ENCODE measurements at places on chromosomes 12 and 14.

DNA sequence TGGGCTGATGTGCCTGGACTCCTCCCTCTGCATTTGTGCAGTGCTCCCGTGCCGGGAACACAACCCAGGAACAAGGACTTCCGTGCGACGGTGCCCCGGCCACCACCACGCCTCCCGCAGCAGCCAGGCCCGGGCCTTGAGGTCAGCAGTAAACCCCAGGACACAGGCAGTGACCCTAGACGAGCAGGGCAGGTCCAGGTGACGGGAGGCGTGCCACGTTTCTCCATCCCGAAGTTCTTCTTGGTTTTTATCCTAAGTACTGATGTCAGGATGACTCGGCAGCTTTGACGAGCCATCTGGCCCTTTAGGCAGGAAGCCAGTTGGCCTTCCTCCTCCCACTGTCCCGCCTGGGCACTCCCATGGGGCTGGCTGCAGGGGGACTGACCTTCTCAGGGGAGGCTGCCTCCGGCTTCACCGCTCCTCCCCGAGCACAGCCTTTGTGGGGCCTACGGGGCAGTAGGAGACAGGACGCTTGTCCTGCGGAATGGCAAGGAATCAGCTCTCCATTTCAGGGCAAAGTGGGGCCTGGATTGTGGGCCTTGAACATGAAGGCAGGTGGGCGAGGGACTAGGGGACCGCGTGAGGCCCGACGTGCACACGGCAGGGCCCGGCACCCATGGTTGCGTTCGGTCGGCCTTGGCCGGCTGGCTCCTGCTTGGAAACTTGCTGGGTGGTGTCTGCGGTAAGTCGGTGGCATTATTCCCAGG, 94.1 kb downstream of the FBXL14 start:
- no peak for DNase-seq

DNA sequence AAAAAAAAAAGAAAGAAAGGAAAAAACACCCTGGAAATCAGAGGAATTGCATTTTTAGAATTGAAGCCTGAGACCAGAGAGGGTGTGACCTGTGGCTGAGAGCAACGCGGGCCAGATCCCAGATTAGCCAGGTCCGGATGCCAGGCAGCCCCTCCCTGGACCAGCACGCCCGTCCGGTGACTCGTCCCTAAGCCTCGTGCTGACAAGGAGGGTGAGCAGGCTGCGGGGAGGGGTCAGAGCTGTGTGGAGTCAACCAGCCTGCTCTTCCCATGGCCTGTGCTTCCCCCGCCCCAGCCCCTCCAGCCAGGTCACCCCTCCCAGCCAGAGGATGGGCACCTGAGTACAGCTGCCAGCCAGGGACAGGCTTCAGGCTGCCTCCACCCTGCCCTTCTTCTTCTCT, 4.2 kb upstream of the KLC1 start:
- no peak for DNase-seq

DNA sequence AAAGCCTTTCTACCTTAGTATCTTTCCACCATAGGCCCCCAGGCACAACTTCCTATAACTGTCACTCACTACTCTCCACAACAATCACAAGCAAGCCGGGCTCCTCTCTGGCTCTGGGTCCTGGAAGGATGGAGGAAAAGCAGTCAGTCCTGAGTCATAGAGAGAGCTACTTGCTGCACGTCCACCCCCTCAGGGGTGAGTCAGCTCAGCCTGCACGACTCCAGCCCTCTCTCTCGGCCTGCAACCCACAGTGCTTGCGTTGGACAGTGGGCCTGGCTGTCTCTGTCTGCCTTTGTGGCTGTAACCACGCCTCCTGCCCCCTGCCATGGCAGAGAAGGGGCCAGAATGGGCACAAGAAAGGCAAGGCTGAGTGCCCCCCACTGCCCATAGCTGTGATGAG, 154.1 kb upstream of the FKBP4 start:
- DNase-seq, result no peak

- DNase-seq, result no peak
Observed at GRCh38 chr12:32906399-32907165, 10.0 kb upstream of the PKP2 start.

- no peak for DNase-seq
Observed at GRCh38 chr14:37172024-37172869, at the start of gene SLC25A21. TSS of gene SLC25A21 (minus strand) at chr14:37172606.

DNA sequence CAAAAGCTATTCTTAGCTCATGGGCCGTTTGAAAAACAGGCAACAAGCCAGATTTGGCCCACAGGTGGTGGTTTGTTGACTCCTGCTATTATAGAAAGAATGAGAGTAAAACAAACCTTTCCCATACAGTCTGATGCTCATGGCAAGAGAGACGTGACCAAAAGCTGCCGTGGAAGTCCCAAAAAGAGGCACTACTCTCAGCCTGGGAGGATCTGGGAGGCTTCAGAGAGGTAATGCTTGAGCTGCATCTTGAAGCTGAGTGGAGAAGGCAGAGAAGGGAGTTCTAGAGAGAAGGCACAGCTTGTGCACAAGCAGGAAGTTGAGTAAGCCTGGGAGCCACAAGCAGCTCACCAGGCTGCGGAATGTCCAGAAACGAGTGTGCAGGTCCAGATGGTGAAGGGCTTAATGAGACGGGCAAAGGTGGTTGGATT, 9.6 kb downstream of the PLXNC1 start:
- no peak for DNase-seq

DNA sequence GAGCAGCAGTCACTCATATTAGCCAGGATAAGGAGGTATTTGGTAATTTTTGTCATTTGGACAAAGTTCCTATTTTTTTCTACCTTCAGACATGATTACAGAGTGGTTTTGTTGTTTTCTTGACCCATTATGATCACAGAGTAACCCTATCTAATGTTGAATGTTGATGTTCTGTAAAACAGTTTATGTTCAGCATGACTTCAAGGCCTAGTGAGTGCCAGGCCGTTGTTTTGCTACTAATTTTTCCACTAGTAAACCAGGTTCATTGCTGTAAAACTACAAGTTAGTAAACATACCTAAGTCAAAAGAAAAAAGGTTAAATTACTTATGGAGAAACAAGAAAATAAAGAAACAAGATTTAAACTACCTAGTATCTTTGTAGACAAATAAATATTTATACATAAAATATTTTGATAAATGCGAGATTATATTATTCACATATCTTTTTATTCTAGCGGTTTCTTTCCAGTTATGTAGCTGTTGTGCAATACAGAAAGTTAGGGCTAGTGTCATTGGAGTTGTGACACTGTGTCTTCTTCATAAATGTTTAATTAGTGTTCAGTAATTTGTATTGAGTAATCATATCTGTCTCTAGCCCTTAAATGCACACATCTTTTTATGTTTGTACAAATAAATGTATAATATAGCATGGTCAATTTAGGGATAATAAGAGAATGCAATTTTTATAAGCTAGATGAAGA, 16.5 kb downstream of the ETNK1 start:
- no peak for DNase-seq

- DNase-seq, result no peak
Observed at GRCh38 chr12:91182636-91183455, at the start of gene DCN. TSS of gene DCN (minus strand) at chr12:91182817. CDS start at chr12:91178552, 4,265 bp downstream.

- no peak for DNase-seq
Observed at GRCh38 chr14:59633486-59633885, 56.9 kb upstream of the CCDC175 start.

- DNase-seq, result no peak
Observed at GRCh38 chr12:12221560-12221959, 45.3 kb downstream of the LRP6 start.

- DNase-seq, result no peak
Observed at GRCh38 chr12:28227251-28227650, 37.0 kb downstream of the CCDC91 start.

GRCh38 chr12:116133149-116133548, 144.3 kb downstream of the MED13L start:
- no peak for DNase-seq

- DNase-seq, result no peak
Observed at GRCh38 chr14:56896922-56897321, 86.6 kb upstream of the OTX2 start.

GRCh38 chr14:68961781-68962584, 17.1 kb downstream of the ACTN1 start:
- DNase-seq, result no peak

DNA sequence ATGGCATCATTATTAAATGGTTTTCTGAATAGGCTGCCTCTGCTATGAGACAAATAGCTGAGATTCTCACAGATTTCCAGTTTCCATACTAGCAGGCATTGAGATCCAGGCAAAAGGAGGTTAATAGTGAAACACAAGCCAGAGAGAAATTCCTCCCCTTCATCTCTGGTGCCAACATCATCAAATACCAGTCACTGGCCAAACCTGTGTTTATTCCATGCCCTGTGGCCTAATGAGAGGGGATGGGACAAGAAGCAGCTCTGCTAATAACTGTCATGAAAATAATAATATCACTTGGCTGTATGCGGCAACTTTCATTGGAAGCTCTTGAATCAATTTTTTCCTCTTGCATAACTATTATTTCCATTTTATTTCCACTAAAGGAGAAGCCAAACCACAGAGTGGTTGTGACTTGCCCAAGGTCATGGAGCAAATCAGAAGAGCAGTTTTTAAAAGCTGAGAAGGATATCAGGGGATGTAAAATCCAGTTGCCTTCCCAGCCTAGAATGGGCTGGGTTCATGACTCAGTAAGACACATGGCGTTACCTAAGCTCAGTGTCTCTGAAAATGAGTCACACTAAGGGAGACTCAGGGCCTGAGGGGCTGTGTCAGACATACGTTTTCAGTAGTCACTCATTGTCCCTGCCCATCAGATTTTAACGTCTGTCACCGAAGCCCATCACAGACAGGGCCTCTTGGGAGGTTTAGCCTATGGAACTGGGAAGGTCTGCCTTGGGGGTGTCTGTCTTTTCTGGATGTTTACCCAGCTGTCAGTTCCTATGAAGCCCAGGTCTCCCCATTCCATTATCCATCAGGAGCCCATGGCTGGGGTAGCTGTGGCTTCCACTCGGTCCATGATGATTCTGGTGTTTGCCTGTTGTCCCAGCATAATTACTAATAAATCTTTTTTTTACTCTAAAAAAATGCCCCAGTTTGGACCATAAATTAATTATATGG, 208.8 kb upstream of the EEA1 start:
- no peak for DNase-seq

DNA sequence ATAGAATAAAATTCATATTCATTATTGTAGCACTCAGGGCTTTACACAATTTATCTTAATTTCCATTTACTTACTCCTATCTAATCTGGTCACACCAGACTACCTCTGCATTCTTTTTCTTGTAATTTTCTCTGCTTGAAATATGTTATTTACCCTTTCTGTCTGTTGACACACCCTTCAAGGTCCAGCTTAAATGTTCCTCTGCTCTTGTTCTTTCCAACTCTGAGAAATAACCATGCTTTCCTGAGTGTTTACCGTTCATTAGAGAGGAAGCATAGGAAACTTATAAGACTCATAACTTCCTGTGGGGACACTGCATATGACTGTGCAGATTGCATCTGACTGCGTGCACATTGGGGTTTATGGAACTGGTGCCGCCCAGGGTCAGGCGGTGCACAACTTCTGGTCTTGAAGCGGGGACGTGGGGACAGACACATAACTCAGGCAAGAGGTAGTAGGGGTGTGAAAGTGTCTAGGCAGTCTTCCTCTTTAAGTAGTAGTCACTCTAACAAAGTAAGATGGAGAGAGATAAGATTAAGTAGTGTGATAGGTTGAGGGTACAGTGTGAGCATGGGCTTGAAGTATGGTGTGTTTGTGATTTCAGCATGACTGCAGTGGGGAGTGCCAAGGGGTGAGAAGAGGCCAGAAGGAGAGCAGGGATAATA, 42.6 kb upstream of the FOXJ2 start:
- peak; percentile 29 for DNase-seq

Data from T-helper 1 cell (primary cell).